ENCODE measurements at places on chromosomes 2 and 18. TPM values are rescaled to one million over a fixed set of nuclear protein-coding genes. Genes with fewer than 3 reads are reported as not detected.

Gene ST8SIA5
- total RNA-seq = not detected

Gene NPPC
- total RNA-seq = not detected

Gene WDR35
- 4.3 TPM for total RNA-seq

Gene GRHL1
- 0.16 TPM for total RNA-seq

Gene UCN
- 4.5 TPM for total RNA-seq
